NCI-H1048 (cell line): ENCODE measurements at places on chromosomes 6 and 20.

DNA sequence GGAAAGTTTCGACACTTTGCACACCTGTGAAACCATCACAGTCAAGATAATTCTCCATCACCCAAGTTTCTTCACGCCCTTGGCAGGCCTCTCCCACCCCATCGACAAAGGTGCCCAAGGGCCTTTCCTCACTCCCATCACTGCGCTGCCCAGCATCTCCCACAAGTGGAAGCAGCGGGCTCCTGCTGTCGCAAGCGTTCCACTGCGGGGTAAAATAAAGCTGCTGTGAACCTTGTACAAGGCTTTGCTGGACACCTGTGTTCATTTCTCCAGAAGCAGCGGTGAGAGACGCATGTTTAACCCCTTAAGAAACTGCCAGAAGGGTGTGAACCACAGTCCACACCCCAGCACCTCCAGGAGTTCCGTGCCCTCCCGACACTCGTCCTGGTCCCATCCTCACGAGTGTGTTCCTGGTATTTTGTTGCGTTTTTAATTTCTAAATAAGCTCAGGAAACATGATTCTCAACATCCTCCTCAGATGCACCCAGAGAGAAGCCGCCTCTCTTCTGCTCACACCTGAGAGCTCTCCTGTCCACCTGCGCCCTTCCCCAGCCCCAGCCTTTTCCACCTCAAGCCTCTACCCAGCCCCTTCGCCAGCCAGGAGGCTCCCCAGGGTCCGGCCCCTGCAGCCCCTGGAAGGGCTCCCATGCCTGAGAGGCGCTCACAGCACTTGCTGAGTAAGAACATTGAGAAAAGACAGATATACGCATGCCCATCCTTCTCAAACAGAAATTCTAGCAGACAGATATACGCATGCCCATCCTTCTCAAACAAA is 97.5 kb downstream of the TAF4 start:
- no peak for DNase-seq

GRCh38 chr6:118808793-118809638 is 84.9 kb upstream of the ASF1A start:
- DNase-seq: no peak

DNA sequence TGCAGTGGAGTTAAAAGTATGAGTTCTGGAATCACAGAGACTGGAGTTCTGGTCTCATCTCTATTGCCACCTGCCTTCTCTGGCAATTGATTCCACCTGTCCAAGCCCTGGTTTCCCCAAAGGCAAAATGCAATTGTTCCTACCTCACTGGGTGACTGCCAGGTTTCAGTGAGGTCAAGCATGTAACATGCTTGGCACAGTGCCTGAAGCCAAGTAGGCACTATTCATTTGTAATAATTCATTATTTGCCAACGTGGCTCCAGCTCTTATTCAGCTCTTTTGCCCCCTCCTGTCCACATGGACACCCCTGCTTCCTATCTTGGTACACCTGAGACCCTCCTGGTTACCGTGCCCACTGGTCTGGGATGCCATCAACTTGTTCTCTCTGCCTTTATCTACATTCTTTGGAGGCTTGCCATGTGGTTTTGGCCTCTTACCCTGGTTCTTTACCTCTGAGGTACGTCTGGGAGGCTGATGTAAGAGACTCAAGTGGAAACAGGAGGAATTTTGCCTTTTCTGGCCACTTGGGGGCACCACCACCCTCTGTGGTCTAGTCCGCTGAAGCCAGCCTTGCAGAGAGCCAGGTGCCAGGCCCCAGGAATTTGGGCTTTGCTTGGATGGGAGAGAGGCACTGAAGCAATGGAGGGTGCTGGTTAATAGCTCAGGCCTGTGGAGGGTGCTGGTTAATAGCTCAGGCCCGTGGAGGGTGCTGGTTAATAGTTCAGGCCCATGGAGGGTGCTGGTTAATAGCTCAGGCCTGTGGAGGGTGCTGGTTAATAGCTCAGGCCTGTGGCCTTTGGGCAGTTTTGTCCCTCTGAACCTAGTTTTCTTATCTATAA is 1.7 kb downstream of the KCNK15 start:
- no peak for DNase-seq

DNA sequence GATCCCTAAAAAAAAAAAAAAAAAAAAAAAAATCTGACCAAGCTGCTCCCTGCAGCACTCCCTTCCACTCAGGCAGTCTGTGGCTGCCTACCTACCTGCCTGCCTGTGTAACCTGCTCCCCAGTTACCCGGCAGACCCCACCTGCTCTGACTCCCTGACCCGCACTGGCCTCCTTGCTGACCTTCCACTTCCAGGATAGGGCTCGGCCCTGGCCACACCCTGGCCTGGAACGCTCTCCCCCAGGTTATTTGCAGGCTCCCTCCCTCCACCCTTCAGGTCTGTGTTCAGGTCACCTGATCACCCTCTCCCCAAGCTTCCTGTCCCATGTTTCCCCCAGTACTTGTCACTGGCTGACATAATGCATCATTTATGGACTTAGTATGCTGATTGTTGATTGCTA is 134.3 kb downstream of the SLC23A2 start:
- no peak for DNase-seq

- DNase-seq: no peak
Observed at GRCh38 chr6:39225543-39225942, 3.7 kb downstream of the KCNK5 start.

GRCh38 chr6:46312654-46313053 is 141.9 kb upstream of the ENPP5 start:
- no peak for DNase-seq

GRCh38 chr20:46027245-46027853 is 1.7 kb upstream of the SLC12A5 start:
- DNase-seq: peak; percentile 9

DNA sequence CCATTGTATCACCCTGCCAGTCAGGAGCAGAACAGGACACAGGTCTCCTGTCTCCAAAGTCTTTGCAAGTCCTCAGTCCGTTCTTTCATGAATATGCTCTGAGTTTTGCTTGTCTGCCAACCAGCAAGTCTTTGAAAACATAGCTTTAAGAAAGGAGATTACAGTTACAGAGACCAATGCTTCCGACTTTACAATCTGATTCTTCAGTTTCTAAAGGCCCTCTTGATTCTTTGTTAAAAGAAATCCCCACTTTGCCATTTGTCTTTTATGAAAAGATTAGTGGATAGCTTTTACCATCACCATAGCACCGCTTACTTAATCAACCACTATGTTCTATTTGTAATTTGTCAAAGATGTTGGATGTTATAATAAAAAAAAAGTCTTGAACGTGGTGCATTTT is 562.8 kb upstream of the BTBD3 start:
- no peak for DNase-seq

DNA sequence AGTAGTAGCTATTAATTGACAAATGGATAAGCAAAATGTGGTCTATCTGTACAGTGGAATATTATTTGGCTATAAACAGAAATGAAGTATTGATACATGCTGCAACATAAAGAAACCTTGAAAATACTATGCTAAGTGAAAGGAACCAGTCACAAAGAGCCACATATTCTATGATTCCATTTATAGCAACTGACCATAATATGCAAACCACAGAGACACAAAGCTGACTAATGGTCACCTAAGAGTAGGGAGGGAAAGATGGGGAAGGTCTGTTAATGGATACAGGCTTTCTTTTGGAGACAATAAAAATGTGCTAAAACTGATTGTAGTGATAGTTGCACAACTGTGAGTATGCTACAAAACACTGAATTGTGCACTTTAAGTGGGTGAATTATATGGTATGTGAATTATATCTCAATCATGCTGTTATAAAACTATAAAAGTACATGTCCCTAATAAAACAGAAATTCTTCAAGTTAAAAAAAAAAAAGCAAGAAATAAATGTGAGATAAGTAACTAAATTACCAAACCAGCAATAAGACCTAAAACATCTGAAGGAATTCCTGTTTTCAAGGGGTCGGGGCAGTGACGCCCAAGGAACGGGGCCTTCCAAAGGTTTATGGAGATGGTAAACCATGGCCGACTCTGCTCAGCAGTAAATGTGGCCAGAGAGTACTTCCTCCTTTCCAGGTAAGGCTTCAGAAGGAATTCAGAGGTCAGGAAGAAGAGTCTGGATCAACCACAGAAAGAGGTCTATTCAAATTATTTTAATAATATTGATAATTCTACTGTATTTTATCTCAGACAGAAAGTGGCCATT is 75.4 kb downstream of the ARHGAP18 start:
- no peak for DNase-seq

DNA sequence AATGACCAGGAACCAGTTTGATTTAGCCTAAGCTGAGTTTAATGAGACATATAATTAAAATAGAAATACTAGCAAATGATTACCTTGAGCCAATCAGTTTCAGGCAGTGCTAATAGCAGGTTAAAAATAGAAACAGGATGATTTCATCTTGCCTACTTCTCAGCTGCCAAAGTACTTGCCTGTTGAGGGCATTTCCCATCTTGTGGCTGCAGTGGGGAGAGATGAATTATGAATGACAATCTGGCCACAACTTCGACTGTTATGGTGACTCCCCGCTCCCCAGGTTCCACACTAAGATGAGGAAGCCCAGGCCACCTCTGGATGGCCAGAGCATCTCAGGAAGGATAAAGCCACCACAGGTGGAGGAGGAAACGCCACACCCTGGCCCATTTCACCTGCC is 31.3 kb downstream of the MBOAT1 start:
- DNase-seq: no peak

- no peak for DNase-seq
Observed at GRCh38 chr20:16283307-16283706, 289.9 kb downstream of the KIF16B start.

GRCh38 chr6:146211646-146212045 is 182.8 kb downstream of the GRM1 start:
- DNase-seq: no peak

GRCh38 chr20:23140991-23141390 is 54.9 kb upstream of the CD93 start:
- DNase-seq: no peak
